Right renal cortex interstitium (tissue), 3 donors: ENCODE measurements at places on chromosomes 1 and 21.

DNA sequence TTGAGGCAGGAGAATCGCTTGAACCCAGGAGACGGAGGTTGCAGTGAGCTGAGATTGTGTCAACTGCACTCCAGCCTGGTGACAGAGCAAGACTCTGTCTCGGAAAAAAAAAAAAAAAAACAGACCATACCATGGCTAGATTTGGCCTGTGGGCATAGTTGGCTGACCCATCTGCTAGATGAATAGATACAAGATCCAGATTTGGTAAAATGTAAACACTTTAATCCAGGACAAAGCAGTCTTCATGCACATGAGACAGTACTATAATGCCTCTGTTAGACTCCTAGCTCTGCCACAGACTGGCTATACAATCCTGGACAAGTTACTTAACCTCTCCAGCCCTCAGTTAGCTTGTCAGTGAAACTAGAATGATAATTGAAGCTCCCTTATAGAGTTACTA, 27.9 kb upstream of the SRP9 start:
- DNase-seq, result no peak

GRCh38 chr1:29875557-29876028, 639.3 kb downstream of the PTPRU start:
- DNase-seq, result no peak

DNA sequence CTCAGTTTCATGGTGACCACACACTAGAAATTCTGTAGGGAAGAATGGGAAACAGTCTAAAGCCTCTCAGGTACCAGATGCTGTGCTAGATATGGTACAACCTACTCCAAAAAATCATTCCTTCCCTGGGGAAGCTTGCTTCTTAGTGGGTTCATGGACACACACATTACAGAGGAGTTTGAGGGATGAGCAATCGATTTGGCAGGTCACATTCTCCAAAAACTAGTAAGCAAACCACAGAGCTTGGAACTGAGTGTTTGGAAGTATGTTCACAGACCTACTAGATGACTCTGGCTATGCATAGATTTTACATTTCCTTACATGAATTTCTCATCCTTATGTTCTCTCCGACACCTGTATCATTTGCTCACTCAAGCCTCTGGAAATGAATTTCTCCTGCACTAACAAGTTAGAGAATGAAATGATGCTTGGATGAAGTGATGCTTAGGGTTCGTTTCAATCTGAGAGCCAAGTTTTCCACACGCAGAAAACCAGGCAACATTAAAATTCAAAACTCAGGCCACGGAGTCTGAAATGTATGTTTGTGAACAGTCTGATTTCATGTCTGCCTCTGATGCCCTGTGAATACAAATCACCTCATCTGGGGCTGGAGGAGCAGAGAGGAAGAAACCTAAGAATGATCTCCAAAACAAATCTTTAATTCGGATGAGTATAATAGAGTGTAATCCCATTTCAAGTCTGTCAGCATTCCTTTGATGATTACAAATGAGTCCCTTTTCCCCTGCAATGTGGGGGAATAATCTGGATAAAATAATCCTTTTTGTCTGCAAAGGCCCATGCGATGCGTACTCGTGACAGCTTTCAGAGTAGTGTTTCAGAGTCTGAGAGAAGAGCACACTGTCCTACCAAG, 11.0 kb downstream of the EVA1C start:
- no peak for DNase-seq

GRCh38 chr1:41341365-41341683, 19.9 kb upstream of the FOXO6 start:
- no peak for DNase-seq

DNA sequence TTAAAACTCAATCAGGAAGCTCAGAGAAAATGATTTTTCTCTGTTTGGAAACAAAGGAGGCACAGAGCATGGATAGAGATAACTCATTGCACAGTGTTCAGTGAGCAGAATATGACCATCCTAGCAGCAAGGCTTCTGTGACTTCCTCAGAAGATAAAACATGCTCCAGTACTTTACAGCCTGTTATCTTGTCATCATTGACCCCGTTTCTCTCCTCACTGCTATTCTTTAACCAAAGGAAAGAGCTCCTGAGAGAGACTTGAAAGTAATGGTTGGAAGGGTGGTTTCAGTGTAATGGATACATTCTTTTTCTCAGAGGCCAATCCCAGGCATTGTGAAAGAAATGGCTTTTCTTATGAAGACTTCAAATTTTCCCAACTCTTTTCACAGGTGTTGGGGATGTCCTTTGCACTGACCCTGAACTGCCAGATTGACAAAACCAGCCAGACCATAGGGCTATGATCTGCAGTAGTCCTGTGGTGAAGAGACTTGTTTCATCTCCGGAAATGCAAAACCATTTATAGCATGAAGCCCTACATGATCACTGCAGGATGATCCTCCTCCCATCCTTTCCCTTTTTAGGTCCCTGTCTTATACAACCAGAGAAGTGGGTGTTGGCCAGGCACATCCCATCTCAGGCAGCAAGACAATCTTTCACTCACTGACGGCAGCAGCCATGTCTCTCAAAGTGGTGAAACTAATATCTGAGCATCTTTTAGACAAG, 25.9 kb downstream of the CD53 start:
- no peak for DNase-seq

DNA sequence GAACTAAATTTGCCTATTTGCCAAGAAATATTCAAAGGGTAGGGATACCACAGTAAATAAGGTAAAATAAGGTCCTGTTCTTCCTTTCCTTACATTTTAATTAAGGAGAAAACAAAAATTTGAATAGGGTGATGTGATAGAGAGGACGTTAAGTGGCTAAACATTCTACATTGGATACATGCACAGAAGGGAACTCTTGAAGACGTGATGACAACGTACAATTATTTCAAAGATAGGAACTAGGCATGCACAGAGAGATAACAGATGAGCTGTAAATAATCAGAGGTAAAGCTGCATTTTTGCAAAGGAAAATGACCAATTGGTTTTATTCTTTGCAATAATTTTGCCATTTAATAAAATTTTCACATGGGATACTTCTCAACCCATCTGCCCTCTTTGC, 69.7 kb downstream of the TRIM33 start:
- DNase-seq, result no peak

- DNase-seq, result no peak
These were observed 475.0 kb downstream of the SMYD3 start for GRCh38 chr1:246032031-246032551.

DNA sequence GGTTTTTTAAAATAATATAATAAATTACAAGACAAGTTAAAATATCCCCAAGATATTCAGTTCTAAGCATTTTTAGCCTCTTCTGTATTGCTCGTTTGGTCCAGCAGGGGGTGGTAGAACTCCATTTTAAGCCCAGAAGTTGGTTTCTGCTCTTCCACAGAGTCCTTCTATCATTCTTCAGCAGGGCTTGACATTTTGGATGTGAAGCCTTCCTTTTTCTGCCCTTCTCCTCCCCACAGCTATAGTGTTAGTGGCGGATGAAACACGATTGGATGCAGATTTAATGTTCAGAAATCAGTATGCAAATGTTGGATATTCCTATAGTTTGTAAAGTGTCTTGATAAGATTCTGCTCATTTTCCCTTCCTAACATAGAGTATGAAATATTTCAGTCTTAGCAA, 1.4 kb downstream of the NCAM2 start:
- DNase-seq, result no peak

GRCh38 chr1:46562498-46562897, 11.1 kb upstream of the KNCN start:
- DNase-seq, result no peak

DNA sequence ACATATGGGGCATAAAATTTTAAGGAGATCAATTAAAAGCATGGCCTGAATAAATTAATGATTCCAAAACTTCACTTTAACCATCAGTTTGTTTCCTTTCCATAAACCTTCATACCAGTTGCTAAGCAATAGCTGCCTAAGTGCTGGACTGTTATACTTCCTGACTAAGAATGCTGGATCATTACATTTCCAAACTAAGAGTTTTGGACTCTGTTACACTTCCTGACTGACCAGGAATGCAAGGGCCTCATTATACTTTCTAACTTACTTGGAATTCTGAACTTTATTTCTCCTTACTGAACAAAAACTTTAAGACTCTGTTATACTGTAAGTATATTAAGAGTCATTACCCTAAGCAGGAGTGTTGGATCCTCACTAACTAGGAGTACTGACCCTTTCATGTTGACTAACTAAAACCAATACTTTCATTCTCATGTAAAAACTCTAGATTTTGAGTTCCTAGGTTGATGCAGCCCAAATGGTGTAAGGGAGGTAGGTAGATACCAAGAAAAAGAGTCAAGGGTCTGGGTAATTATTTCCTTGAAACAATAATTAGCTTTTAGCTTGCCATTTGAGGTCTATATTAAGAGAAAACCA, 118.2 kb downstream of the FAF1 start:
- peak; percentile 6 for DNase-seq

- DNase-seq, result no peak
These were observed 51.8 kb downstream of the SLAMF6 start for GRCh38 chr1:160471253-160471652.

- peak; percentile 73 for DNase-seq
These were observed 21.0 kb downstream of the S100A10 start for GRCh38 chr1:151972542-151973248.

DNA sequence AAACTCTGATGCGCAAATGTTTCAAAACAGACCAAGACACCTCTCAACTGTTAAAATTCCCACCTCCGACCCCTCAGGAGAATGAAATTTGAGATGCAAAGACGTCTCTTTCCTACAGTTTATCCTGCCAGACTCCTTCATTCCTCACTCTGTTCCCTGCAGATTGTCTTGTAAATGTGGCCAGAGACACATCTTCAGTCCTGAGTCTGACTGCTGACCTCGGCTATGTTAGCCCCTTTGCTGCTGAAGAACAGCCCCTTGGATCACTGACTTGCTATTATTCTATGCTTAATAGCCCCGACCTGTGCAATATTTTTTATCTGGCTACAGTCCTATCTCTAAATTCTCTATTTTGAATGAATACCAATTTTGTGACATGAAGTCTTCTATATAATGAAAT, 16.6 kb upstream of the ESRRG start:
- no peak for DNase-seq

DNA sequence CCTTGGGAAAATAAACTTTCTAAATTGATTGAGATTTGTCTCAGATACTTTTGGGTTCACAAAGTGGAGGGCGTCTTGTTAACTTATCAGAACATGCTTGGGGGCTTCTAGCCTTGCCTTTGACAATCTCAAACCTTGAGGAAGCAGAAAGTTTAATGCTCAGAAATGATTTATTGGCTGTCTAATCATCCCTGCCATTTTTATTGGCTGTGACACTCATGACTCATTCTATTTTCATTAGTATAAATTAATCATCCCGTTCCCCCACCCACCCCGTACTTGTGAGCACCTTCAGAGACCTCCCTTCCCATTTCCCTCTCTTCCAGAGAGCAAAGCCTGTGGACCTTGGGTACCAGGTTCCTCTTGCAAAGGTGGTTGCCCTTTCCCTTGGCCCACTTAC, 87.1 kb downstream of the FGGY start:
- no peak for DNase-seq

DNA sequence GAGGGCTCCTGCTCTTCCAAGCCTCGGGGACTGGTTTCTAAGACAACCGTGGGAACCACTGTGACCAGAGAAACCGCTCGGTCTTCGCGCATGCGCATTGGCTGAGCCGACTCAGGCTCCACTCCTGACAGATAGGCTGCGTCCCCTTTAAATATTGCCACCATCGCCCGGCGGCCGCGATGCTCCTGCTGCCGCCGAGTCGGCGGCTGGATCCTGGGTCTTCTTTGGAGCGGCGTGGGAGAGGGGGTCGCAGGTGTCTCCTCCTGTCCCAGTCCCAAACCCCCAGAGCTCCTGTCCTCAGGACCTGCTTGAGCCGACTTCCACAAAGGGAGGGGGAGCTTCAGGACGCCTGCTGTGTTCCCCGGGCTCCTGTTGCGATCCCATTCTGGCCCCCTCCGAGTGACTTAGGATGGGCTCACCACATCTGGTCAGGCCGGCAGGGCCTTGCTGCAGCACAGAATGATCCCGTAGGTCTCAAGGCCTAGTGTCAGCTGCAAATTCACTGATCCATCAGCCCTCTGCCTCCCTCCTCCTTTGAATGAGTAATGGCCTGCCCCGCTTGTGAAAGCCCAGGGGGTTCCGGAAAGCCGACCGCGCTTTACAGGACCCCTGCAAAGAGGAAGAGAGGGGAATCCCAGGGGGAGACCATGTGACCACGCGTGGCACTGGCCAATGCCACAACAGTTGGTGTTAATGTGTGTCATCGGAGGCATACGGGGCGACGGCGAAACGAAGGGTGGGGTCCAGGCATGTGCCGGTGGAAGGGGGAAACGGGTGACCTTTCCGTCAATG, 683.2 kb upstream of the TPTE start:
- DNase-seq, result no peak
